ENCODE measurements at places on chromosomes 7 and 10. TPM values are rescaled to one million over a fixed set of nuclear protein-coding genes. Genes with fewer than 3 reads are reported as not detected.

GRCh38 chr7:65387891-65388290, 14.2 kb downstream of the ZNF92 start:
- H3K36me3 ChIP-seq: peaks cover 34% of the 10 kb centered on the region
- H3K27me3 ChIP-seq: no peaks in the 10 kb centered on the region
- H3K27ac ChIP-seq: no peak overlapping the region
- no peak overlapping the region for H3K4me3 ChIP-seq
- H3K4me1 ChIP-seq: peaks cover 22% of the 10 kb centered on the region

- H3K4me1 ChIP-seq: peaks cover 30% of the 10 kb centered on the region
- H3K27ac ChIP-seq: no peak overlapping the region
- H3K27me3 ChIP-seq: peaks cover 100% of the 10 kb centered on the region
- H3K36me3 ChIP-seq: no peaks in the 10 kb centered on the region
These were observed 7.3 kb downstream of the TWIST1 start for GRCh38 chr7:19110026-19110730.

- H3K27me3 ChIP-seq: no peaks in the 10 kb centered on the region
- no peak overlapping the region for H3K27ac ChIP-seq
- H3K4me1 ChIP-seq: no peaks in the 10 kb centered on the region
These were observed 1206.6 kb downstream of the TYW1 start for GRCh38 chr7:68203251-68203650.

The CTNNA3 gene
- total RNA-seq: 15.9 TPM

The GALNT17 gene
- total RNA-seq: 8.4 TPM
